ENCODE measurements at places on chromosomes 12 and 14.

- H3K4me3 ChIP-seq = no peak overlapping the region
- H3K27me3 ChIP-seq = no peaks in the 10 kb centered on the region
- H3K27ac ChIP-seq = peak overlapping the region; percentile 13
- no peak for DNase-seq
- H3K36me3 ChIP-seq = peaks cover 22% of the 10 kb centered on the region
Observed at GRCh38 chr14:74785056-74785613, 22.0 kb downstream of the YLPM1 start.

DNA sequence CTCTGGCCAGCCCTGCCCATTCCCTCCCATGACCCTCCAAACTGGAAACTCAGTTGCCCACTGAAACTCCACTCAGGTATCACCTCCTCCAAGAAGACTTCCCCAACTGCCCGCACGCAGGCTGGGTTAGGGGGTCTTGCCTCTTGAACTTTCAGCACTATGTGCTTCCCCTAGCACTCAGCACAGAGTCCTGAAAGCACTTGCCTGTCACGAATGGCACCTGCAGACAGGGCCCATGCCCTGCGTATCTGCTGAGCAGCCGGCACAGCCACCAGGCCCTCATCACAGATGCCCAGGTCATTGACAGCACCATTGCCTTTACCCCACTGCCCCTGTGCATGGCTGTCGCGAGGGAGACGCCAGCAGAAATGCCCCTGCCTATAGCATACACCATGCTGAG is 11.2 kb downstream of the CCDC88C start:
- H3K27ac ChIP-seq = peak overlapping the region; percentile 95
- H3K36me3 ChIP-seq = peaks cover 11% of the 10 kb centered on the region
- peak overlapping the region; percentile 35 for H3K4me3 ChIP-seq
- peaks cover 82% of the 10 kb centered on the region for H3K4me1 ChIP-seq
- DNase-seq = no peak

- DNase-seq = no peak
- H3K27ac ChIP-seq = no peak overlapping the region
- no peak overlapping the region for H3K4me3 ChIP-seq
- no peaks in the 10 kb centered on the region for H3K36me3 ChIP-seq
Observed at GRCh38 chr12:54140588-54141388, 48.0 kb downstream of the SMUG1 start.

- H3K4me1 ChIP-seq = no peaks in the 10 kb centered on the region
- H3K4me3 ChIP-seq = no peak overlapping the region
- DNase-seq = no peak
- no peaks in the 10 kb centered on the region for H3K36me3 ChIP-seq
- no peaks in the 10 kb centered on the region for H3K27me3 ChIP-seq
Observed at GRCh38 chr12:77116277-77116676, 50.9 kb upstream of the E2F7 start.

DNA sequence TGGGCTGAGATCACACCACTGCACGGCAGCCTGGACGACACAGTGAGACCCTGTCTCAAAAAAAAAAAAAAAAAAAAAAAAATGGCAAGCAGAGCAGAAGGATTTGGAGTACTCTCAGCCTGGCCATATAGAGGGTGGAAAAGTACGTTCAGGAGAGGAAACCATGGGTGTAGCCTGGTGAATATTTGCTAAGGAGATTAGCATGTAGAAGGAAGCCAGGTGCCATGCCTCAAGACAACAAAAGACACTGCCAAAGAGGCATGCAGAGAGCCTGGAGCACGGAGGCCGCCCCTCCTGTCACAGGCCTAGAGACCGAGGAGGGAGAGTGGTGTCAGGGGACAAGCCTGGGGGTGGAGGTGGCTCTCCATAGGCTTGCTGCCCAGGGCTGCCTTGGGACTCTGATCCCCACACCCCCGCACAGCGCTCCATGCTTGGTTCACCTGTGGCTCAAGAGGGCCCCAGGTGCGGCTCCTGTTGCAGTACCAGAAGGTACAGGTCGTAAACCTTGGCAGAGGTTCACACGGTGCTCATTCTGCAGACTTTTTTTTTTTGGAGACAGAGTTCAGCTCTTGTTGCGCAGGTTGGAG is 27.9 kb upstream of the DEGS2 start:
- no peaks in the 10 kb centered on the region for H3K36me3 ChIP-seq
- peaks cover 3% of the 10 kb centered on the region for H3K4me1 ChIP-seq
- H3K27me3 ChIP-seq = no peaks in the 10 kb centered on the region
- no peak overlapping the region for H3K27ac ChIP-seq
- no peak overlapping the region for H3K4me3 ChIP-seq

DNA sequence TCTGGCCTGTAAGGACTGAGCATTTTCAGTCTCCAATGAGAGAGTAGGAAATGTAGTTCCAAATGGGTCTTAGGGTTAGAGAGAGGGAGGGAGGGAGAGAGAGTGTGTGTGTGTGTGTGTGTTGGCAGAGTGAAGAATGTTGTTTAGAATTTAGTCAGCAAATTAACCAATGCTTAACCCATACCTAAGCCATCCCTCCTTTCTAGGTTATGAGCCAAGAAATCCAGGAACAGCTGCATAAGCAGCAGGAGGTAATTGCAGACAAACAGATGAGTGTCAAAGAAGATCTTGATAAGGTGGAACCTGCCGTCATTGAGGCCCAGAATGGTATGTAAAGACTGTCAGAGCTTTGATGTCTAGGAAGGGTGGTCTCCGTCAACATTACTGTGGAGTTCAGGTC is 56.9 kb downstream of the HSP90AA1 start:
- H3K4me1 ChIP-seq = no peaks in the 10 kb centered on the region
- no peak overlapping the region for H3K4me3 ChIP-seq
- H3K36me3 ChIP-seq = peaks cover 7% of the 10 kb centered on the region
- H3K27ac ChIP-seq = no peak overlapping the region
- H3K27me3 ChIP-seq = no peaks in the 10 kb centered on the region
